ENCODE measurements at places on chromosomes 16 and 17. TPM values are rescaled to one million over a fixed set of nuclear protein-coding genes. Genes with fewer than 3 reads are reported as not detected.

DNA sequence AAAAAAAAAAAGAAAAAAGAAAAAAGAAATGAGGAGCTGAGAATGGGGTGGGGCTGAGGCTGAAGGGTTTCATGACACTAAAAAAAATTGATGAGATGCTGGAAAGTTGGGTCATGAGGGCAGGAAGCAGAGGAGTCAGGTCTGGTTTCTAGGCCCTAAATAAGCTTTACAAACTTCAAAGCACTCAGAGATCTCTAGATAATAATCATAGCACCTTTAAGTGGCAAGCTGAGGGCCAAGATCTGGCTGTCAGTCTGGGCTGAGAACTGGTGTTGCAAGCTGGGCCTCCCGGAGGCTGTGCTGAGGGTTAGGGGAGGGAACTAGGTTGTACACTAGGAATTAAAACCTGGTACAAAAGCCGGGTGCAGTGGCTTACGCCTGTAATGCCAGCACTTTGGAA, 6.4 kb downstream of the ZNF764 start:
- DNase-seq: no peak

- no peak for DNase-seq
Observed at GRCh38 chr17:35879773-35880654, at the start of gene CCL5. Gene CCL5, minus strand, starts transcription at chr17:35880360.

DNA sequence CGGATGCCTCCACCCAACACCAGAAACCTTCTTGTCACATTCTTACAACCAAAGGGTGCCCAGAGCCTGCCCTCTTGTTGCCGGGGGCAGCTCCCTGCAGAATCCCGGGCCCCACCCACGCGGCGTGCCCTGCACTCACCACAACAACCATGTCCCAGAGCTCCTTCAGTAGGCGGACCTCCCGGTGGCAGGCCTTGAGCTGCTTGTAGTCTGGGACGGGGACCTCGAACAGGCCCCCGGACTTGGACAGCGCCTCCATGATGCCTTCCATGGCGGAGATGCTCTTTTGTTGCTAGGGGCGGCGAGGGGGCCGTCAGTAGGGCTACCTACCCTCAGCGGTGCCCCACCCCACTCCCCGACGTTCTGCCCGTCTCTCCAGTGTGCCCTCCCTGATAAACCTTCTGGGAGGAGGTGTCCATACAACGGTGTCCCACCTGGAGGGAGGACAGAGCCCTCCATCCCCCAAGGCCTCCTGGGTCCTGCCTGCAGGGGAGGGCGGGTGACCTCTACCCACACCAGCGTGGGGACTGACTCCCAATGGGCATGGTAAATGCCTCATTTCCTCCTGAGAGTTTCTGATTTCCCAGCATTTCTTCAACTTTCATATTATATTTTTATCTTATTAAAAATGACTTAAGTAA, 52.2 kb downstream of the DNAH17 start:
- DNase-seq: no peak

- no peak for DNase-seq
Observed at GRCh38 chr17:37123386-37123785, 174.6 kb downstream of the AATF start.

DNA sequence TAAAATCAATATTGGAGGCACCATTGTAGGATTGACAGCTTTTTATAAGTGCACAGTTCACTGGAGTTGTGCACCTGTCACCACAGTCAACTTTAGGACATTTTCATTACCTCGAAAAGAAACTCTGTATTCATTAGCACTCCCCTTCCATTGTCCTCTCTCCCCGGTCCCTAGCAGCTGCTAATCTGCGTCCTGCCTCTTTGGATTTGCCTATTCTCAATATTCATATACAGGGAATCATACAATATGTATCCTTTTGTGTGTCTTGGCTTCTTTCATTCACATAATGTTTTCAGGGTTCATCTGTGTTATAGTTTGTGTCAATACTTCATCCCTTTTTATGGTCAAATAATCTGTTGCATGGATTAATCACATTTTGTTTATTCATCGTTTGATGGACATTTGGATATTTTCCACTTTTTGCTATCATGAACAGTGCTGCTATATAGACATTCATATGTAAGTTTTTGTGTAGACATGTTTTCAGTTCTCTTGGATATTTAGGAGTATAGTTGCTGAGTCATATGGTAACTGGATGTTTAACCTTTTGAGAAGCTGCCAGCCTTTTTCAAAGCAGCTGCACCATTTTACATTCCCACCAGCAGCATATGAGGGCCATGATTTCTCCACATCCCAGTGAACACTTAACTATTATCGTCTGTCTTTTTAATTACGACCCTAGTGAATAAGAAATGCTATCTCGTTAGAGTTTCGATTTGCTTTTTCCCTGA, 9.8 kb downstream of the DNAJA3 start:
- no peak for DNase-seq

- DNase-seq: no peak
Observed at GRCh38 chr16:55189682-55190636, 134.0 kb upstream of the IRX6 start.

DNA sequence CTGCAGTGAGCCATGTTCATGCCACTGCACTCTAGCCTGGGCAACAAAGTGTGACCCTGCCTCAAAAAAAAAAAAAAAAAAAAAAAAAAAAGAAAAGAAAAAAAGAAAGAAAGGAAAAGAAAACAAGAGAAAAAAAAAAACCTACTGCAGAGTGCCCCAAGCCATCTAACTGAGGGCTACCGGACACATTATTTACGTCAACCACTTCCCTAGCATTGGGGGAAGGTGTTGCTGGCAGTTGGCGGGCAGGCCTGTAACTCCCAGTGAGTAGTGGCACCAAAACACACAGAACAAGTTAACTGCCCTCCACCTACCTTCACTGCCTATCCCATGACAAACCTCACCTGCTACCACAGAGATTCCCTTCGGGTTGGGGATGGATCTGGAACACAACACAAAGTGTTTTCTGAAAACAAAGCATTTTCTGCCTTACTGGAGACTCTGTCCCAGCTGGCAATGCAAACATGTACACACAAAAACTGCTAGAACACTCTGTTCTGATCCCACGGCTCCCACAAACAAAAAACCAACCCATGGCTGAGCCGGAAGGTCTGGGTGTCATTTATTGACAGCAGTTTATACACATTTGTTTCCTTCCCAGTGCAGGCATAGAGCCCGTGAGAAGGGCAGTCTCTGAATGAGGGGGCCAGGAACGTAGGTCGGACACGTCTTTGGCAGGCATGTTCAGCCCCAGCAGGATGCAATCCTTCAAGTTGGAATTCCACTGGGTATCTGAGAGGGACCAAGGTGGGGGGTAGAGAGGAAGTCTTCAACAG, 11.0 kb downstream of the PHB1 start:
- DNase-seq: no peak

DNA sequence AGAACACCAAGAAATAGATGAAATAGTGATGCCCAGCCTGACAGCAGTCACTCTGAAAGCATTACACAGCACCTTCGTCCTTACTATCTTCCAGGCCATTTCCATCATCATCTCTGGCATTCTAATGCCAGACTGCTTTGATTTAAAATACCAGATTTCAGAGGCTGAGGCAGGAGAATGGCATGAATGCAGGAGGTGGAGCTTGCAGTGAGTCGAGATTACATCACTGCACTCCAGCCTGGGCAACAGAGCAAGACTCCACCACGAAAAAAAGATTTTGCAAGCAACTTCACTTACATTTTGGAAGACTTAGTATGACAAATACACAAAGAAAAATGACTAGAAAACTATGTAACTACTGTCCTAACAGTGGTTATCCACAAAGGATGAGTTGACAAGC, 244.0 kb downstream of the CPPED1 start:
- DNase-seq: no peak

- DNase-seq: no peak
Observed at GRCh38 chr17:46894024-46894423, 28.9 kb upstream of the GOSR2 start.

DNA sequence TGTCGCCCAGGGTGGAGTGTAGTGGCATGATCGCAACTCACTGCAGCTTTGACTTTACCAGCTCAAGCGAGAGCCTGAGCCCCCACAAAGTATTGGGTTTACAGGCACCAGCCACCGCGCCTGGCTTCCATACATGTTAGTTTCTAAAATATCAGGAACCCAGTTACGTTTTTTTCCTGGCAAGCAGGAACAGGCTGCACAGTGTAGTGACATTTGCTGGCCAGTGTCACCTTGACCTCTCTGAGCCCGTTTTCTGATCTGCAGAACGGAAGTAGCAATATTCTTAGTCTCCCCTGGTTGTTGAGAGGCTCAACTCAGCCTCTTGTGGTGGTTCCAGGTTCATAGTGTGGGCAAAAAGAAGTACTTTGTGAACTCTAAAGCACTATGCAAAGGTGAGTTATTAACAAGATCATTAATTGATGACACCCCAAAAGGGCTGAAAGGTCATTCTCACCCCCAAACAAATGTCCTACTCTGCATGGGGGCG, 15.6 kb downstream of the IGF2BP1 start:
- DNase-seq: no peak

DNA sequence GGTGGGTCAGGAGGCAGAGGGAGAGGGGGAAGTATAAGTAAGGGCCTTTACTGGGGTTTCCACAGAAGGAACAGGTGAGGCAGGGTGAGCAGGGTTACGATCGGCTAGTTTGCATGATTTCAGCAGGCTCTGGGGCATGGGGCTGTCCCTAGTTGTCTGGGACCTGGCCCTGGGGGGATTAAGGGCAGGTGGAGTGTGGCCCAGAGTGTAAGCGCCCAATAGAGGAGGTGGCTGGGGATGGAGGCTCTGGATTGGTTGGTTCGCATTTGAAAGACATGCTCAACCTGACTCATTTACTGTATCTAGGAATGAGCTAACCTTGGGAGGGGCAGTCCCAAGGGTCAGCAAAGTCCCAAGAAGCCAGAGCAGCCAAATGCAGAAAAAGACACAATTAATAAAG, 230.3 kb downstream of the MAP2K4 start:
- DNase-seq: no peak

GRCh38 chr17:77322514-77323412, 182.0 kb downstream of the SEC14L1 start:
- DNase-seq: peak; percentile 88

DNA sequence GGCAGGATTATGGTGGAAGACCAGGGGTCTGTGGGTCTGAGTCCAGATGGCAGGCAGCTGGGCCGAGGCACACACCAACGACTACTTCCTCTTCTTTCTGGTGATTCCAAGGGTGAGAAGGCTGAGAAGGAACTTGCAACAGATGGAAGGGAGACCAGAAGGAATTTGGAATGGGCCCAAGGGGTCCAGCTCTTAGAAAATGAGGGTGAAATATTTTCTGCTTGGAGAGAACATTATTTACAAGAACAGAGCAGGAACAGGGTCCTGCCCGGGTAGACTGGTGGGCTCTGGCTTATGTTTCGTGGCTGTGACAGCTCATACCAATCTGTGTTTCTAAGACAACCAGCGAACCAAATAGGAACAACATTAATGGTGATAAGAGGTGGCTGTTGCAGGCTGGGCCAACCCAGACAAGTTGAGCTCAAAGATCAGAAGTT, 36.6 kb downstream of the CCDC42 start:
- peak; percentile 75 for DNase-seq

GRCh38 chr17:49180303-49180702, 30.1 kb downstream of the GNGT2 start:
- DNase-seq: peak; percentile 16

- no peak for DNase-seq
Observed at GRCh38 chr17:4919511-4920047, 12.5 kb upstream of the GP1BA start.

DNA sequence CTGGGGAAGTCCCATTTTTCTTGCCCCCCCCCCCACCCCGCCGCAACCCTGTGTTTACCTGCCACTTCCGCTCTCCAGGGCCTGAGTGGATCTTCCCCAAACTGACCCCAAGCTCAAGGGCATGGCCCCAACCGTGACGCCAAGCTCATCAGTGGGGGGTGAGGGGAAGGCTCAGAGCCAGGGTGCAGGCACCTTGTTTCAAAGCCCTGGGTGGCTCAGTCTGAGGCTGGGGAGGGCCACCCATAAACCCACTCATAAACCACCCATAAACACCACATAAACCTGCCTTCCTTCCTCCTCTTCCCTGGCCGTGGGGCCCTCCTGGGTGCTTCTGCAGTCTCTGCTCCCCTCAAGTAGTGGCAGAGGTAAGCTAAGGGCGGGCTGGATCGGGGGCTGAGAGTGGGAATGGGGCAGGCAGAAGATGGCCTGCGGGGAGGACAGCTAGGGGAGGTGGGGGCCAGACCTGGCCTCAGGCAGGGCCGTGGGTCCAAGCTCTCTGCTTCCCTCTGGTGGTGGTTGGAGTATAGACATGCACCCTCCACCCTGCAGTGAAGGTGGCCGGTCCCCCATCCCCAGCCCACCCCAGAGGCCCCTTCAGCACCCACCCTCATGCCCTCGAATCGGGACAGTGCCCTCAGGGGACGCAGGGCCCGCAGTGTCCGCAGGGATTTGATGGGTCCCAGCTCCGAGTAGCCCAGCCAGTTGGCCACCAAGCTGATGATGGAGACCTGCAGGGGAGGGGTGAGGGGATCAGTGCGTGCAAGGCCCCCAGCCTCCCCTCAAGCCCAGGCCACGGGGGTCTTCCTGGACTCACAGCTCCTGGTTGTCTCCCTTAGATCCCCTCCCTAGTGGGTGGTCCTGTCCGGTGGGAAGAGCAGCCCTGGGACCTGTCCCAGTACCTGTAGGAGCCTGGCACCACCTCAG, 14.6 kb upstream of the CD79B start:
- no peak for DNase-seq

GRCh38 chr17:49730078-49730784, 22.5 kb upstream of the SLC35B1 start:
- DNase-seq: peak; percentile 63

NUP85 gene
- 78.2 TPM for polyA plus RNA-seq

CCL11 gene
- polyA plus RNA-seq: 0.43 TPM

CHST4 gene
- polyA plus RNA-seq: 0.49 TPM

SPNS3 gene
- 4.1 TPM for polyA plus RNA-seq

HIGD1B gene
- polyA plus RNA-seq: 1.9 TPM

ZSCAN10 gene
- polyA plus RNA-seq: 0.10 TPM

ATP2A3 gene
- polyA plus RNA-seq: 6.0 TPM
